ENCODE measurements at places on chromosomes 6 and 20. TPM values are rescaled to one million over a fixed set of nuclear protein-coding genes. Genes with fewer than 3 reads are reported as not detected.

Gene TDRD6
- polyA plus RNA-seq = 51.3 TPM

Gene NFATC2
- 7.5 TPM for polyA plus RNA-seq

Gene SLC22A2
- 0.34 TPM for polyA plus RNA-seq

Gene RHAG
- polyA plus RNA-seq = 0.42 TPM

Gene LRRC73
- 50.6 TPM for polyA plus RNA-seq

Gene NPBWR2
- not detected for polyA plus RNA-seq

Gene MCM8
- polyA plus RNA-seq = 20.3 TPM

Gene SNX5
- polyA plus RNA-seq = 72.3 TPM

Gene SHLD1
- polyA plus RNA-seq = 5.4 TPM

Gene WFDC2
- 37.6 TPM for polyA plus RNA-seq

Gene HMGN3
- 132 TPM for polyA plus RNA-seq

Gene GINS1
- 19.9 TPM for polyA plus RNA-seq

Gene RSPH3
- polyA plus RNA-seq = 41.9 TPM

Gene HLA-DQB2
- polyA plus RNA-seq = 6.2 TPM

Gene ME1
- polyA plus RNA-seq = 28.0 TPM

Gene C20orf202
- 0.84 TPM for polyA plus RNA-seq

Gene LHFPL5
- polyA plus RNA-seq = not detected

Gene TMC2
- polyA plus RNA-seq = 0.59 TPM

Gene OPRM1
- 8.7 TPM for polyA plus RNA-seq

Gene KCNB1
- 1.5 TPM for polyA plus RNA-seq

Gene NRSN1
- 0.42 TPM for polyA plus RNA-seq

Gene C6orf163
- polyA plus RNA-seq = 10.1 TPM

Gene SPTLC3
- polyA plus RNA-seq = 11.3 TPM
